ENCODE measurements at places on chromosomes 7 and 10.

- DNase-seq = no peak
Observed at GRCh38 chr7:134660242-134660785, 13.7 kb downstream of the BPGM start.

GRCh38 chr10:79292891-79293746, 54.1 kb upstream of the PPIF start:
- DNase-seq = peak; percentile 53

- DNase-seq = no peak
Observed at GRCh38 chr7:44378744-44379143, 53.4 kb upstream of the CAMK2B start.

DNA sequence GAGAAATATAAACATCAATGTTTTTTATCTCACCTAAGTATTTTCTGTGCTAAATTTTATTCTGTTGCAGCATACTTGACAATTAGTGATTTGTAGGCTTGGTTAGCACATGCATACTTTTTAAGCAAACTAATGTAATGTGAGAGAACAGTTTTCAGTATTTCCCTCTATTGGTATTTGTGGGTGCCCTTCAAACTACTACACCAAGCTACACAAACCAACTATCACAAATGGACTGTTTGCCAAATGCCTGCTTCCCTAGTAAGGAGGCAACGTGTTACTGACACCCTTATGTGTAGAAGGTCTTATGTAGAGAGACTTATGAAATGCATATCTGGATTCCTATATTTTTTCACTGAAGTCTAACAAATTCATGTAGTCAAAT, 98.4 kb upstream of the FZD1 start:
- DNase-seq = no peak

GRCh38 chr7:13153742-13154141, 466.3 kb downstream of the ARL4A start:
- DNase-seq = no peak

- DNase-seq = no peak
Observed at GRCh38 chr10:87589645-87590051, 70.0 kb upstream of the PAPSS2 start.

DNA sequence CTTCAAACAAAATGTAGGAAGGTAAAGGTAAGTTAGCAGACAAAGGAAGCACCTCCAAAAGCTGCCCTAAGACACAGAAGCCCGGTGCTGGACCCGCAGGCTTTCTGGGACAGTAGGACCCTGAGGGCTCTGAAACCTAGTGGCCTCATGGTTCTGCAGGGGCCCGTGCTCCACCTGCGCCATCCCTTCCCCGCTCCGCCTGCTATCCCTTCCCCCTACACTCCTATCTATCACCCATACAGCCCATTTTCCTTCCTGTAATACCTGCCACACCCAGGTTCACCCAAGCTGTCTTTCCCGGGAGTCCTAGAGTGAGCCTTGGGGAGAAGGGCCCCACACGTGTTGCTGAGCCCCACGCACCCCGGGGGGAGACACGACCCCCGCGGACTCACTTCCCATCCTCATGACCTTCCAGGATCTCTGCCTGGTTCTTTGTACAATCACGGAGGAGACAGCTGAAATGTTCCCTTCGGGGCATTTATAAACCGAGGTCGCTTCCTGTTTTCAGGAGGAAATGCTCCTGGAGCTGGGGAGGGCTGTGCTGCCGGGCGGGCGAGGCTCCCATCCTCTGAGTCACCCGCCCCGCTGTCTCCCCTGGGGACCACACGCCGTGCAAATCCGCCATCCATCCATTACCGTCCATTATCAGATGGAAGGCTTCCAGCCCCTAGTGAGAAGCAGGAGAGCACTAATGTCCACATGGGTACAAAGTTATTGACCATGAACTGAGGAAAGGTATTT, 251.7 kb upstream of the PITRM1 start:
- DNase-seq = no peak

- no peak for DNase-seq
Observed at GRCh38 chr10:89889606-89890005, 188.2 kb downstream of the KIF20B start.

Data from germinal center (tissue), 1 donor.